ENCODE measurements at places on chromosomes 5 and 9.
A peak's percentile ranks its signal among the peaks of the same experiment; 100 is the strongest.

GRCh38 chr5:133902511-133903118 lies 65.8 kb downstream of the C5orf15 start:
- H3K27me3 ChIP-seq: no peaks in the 10 kb centered on the region
- no peak overlapping the region for H3K27ac ChIP-seq
- no peaks in the 10 kb centered on the region for H3K36me3 ChIP-seq

- no peak overlapping the region for H3K27ac ChIP-seq
- H3K36me3 ChIP-seq: no peaks in the 10 kb centered on the region
- H3K4me1 ChIP-seq: no peaks in the 10 kb centered on the region
- H3K4me3 ChIP-seq: no peak overlapping the region
- DNase-seq: peak; percentile 47
These were observed 112.7 kb upstream of the SLC24A2 start for GRCh38 chr9:19901586-19901985.

GRCh38 chr5:53276825-53277224 lies 167.3 kb upstream of the MOCS2 start:
- H3K4me3 ChIP-seq: no peak overlapping the region
- H3K36me3 ChIP-seq: no peaks in the 10 kb centered on the region
- H3K27me3 ChIP-seq: no peaks in the 10 kb centered on the region
- no peak for DNase-seq
- no peak overlapping the region for H3K27ac ChIP-seq
- no peaks in the 10 kb centered on the region for H3K4me1 ChIP-seq

DNA sequence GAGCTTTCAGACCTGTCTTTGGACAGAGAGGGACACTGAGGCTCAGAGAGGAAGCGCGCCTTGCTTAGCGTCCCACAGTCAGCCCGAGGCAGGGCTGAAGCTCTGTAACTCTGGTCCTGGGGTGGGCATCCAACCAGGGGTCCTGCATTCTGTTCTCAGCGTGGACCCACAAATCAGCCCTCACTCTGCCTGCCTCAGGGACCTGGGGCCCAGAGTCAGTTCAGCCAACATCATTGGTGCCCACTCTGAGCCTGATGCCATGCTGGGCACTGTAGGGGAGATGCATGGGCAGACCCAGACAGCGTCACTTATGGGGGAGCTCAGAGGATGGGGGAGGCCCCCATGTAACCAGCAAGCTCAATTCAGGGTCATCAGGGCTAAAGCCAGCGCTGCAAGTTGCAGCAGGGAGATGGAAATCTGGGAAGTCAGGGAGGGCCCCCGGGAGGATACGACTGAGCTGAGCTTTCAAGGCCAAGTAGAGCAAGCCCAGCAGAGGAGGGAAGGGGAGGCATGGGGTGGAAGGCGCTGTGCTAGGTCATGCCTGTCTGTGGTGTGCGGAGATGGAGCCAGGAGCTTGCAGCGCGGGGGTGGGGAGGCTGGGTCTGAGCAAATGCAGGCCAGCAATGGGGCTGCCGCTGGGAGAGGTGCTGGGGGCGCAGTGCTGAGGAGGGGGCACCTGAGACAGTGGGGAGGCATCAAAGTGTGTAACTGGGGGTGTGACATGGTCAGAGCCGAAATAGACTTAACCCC lies 21.1 kb downstream of the CORO2A start:
- H3K27me3 ChIP-seq: no peaks in the 10 kb centered on the region
- no peaks in the 10 kb centered on the region for H3K36me3 ChIP-seq
- H3K27ac ChIP-seq: no peak overlapping the region
- no peaks in the 10 kb centered on the region for H3K4me1 ChIP-seq

DNA sequence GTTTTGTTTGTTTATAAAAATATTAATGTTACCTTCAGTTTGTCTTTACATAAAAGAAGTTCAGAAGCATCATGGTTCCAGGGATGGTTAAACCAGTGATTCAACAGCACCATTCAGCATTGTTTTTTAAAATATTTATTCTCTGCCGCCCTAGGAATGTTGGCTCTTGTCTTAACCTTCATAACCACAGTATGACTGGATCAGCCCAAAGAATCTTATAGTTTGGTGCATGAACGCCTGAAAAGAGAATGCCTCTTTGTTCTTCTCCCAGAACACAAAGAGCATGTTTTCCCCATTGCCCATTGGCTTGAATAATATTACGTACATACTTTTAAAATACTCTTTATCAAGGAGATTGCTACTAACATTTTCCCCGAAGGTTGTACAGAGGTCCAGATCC lies 413.4 kb downstream of the ANXA1 start:
- no peak overlapping the region for H3K4me3 ChIP-seq
- no peaks in the 10 kb centered on the region for H3K4me1 ChIP-seq
- H3K27ac ChIP-seq: no peak overlapping the region
- no peaks in the 10 kb centered on the region for H3K36me3 ChIP-seq
- DNase-seq: no peak

GRCh38 chr5:172494630-172495505 lies 40.5 kb upstream of the SH3PXD2B start:
- H3K4me3 ChIP-seq: no peak overlapping the region
- no peaks in the 10 kb centered on the region for H3K36me3 ChIP-seq
- H3K27ac ChIP-seq: no peak overlapping the region
- DNase-seq: peak; percentile 91
- peaks cover 25% of the 10 kb centered on the region for H3K4me1 ChIP-seq

GRCh38 chr5:104456122-104456521 lies 893.5 kb upstream of the NUDT12 start:
- H3K36me3 ChIP-seq: no peaks in the 10 kb centered on the region
- no peaks in the 10 kb centered on the region for H3K4me1 ChIP-seq
- DNase-seq: no peak
- no peak overlapping the region for H3K4me3 ChIP-seq
- H3K27ac ChIP-seq: no peak overlapping the region
- H3K27me3 ChIP-seq: no peaks in the 10 kb centered on the region

DNA sequence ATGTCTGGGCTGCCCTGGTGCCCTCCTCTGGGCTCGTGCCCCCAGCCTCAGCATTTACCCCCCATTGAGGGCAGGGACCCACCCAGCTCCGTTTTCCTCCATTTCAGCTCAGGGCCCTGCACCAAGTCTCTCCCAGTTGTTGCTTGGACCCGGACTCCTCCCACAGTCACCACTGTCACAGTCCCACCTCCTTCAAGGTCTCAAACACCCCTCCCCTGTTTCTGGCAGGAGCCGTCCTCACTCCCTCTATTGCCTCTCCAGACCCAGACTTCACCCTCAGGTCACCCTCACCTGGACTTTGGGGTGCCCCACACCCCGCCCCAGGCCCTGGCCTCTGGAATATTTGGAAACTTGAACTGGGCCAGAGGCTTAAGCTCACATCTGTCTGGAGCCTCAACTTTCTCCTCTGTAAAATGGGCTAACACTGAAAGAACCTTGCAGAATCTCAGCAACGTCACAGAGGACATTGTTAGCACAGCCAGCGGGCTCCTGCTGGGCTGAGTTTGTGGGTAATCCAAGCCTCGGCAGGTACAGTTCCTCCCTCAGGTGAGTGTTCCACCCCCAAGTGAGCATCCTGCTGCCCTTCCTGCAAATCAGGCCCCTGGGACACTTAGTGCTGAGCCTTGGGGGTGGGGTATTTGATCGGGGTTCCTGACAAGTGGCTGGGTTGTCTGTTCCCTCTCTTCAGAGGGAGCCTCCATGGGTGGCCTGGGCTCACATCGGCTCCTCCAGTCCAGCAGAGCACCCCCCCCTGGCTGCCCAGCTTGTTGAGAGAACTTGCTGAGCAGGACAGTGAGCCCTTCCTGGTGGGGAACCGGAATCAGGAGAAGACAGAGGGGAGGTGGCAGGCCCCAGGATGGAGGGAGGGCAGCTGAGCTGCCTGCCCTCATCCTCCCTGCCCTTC lies 130.1 kb downstream of the C9orf50 start:
- no peak for DNase-seq
- H3K27ac ChIP-seq: peak overlapping the region; percentile 100
- H3K4me1 ChIP-seq: peaks cover 74% of the 10 kb centered on the region
- H3K4me3 ChIP-seq: peak overlapping the region; percentile 62
- no peaks in the 10 kb centered on the region for H3K27me3 ChIP-seq

- no peaks in the 10 kb centered on the region for H3K4me1 ChIP-seq
- peak; percentile 64 for DNase-seq
- no peak overlapping the region for H3K27ac ChIP-seq
- no peaks in the 10 kb centered on the region for H3K36me3 ChIP-seq
These were observed 486.7 kb upstream of the ADAMTS16 start for GRCh38 chr5:4653475-4653874.

DNA sequence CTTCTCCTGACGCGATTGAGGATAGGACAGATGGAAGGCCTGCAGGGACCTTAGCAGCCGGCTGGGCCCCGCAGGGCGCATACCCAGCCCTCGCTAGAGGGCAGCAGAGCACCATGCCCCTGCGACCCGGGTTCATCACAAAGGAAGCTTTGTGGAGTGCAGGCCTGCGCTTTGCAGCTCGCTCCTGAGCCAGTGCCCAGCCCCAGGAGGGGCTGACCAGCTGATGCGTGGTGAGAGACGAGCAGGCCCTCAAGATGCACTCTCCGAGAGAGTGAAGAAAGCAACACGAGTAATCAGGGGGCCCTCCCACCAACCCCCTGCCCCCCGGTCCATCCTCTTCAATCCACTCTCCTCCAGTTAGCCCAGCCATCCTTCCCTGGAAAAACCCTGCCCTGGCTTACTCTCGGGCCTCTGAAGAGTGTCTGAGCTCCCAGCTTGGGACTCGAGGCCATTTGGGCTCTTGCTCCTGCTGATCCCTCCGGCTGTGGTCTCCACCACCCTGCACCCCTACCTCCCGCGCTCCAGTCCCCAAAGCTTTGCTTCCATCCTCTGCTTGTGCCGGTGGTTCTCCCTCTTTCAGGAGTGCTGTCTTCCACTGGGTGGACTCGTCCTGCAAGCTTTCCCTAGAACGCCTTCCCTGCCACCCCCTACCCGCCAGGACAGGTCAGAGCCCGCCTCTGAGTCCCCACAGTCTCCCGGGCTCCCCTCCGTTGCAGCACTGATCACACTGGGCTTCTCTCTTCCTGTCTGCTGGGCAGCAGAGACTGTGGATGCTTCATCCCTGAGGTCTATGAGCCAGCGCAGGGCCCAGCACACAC lies 9.1 kb upstream of the KIF12 start:
- H3K27me3 ChIP-seq: no peaks in the 10 kb centered on the region
- no peak overlapping the region for H3K27ac ChIP-seq
- no peaks in the 10 kb centered on the region for H3K36me3 ChIP-seq
- H3K4me3 ChIP-seq: no peak overlapping the region
- H3K4me1 ChIP-seq: peaks cover 7% of the 10 kb centered on the region

- no peak for DNase-seq
- H3K27ac ChIP-seq: no peak overlapping the region
These were observed 247.4 kb downstream of the PRELID2 start for GRCh38 chr5:145587710-145588109.

DNA sequence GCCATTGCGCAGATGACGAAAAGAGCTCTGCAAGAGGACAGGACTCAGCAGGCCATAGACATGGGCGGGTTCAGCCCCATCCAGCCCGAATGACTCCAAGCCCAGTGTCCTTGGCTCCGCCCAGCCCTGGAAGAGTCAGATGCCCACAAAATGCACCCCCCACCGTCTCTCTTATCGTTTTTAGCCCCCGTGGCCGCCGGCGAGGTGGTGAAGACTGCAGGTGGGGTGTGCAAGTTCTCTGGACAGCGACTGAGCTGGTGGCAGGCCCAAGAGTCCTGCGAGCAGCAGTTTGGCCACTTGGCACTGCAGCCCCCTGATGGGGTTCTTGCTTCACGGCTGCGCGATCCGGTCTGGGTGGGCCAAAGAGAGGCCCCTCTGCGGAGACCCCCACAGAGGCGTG lies 2.1 kb downstream of the ADGRD2 start:
- H3K4me3 ChIP-seq: no peak overlapping the region
- H3K27me3 ChIP-seq: peaks cover 46% of the 10 kb centered on the region
- H3K27ac ChIP-seq: no peak overlapping the region
- H3K4me1 ChIP-seq: peaks cover 6% of the 10 kb centered on the region

DNA sequence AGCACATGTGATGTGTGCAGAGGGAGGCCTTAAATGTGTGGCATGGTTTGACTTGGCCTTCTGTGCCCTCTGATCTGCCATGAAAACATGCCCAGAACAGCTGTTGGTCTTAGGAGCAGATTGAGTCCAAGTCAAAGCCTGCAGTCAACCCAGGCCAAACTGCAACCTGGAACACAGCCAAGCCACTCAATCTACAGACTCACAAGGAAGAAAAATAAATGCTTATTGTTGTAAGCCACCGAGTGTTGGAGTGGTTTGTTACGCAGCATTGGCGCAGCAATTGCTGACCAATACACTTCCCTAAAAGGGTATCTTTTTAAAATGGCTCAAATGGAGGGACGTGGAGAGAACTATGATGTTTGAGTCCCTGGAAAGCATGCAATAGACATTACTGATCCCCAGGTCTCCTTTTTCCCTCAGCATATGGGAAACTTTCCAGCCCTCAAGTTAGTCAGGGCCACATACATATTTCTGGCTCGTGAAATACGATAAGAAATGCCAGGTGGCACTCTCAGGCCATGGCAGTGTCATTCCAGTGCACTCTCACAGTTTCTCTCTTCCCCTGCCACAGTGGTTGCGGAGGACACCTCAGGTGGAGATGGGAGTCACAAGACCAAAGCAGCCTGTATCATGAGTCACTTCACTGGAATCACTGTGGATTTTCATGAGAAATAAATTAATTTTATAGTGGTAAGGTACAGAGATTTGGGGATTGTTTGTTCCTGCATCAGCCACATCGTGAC lies 168.0 kb upstream of the ZNF618 start:
- DNase-seq: no peak
- H3K27me3 ChIP-seq: no peaks in the 10 kb centered on the region
- no peaks in the 10 kb centered on the region for H3K36me3 ChIP-seq
- H3K27ac ChIP-seq: no peak overlapping the region
- no peak overlapping the region for H3K4me3 ChIP-seq

GRCh38 chr9:102428305-102428704 lies 566.8 kb upstream of the CYLC2 start:
- H3K4me3 ChIP-seq: no peak overlapping the region
- no peaks in the 10 kb centered on the region for H3K4me1 ChIP-seq

- H3K4me1 ChIP-seq: peaks cover 11% of the 10 kb centered on the region
- no peak overlapping the region for H3K4me3 ChIP-seq
- H3K27ac ChIP-seq: no peak overlapping the region
- H3K36me3 ChIP-seq: no peaks in the 10 kb centered on the region
These were observed 80.0 kb upstream of the TNC start for GRCh38 chr9:115198001-115198400.

GRCh38 chr5:151153766-151154272 lies 3.8 kb downstream of the ANXA6 start:
- peaks cover 91% of the 10 kb centered on the region for H3K4me1 ChIP-seq
- no peaks in the 10 kb centered on the region for H3K36me3 ChIP-seq
- DNase-seq: no peak
- H3K27me3 ChIP-seq: no peaks in the 10 kb centered on the region
- peak overlapping the region; percentile 88 for H3K27ac ChIP-seq
- no peak overlapping the region for H3K4me3 ChIP-seq

DNA sequence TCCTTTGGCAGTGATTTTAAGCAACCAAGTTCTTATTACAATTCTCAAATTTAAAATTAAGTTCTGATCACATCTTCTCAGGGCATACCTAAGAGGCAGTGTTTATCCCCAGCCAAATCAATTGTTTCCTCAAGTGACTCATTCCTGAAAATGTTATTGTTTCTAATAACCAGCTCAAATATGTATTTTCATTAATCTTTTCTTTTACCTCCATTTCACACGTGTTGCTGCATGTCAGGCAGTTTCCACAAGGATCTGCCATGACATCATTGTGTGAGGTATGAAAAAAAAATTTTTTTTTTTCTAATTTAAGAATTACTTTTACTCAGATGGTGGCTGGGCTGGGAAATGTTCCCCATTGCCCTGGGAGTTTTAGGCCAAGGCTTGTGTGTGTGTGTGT lies 113.0 kb upstream of the NTRK2 start:
- H3K27ac ChIP-seq: no peak overlapping the region
- no peaks in the 10 kb centered on the region for H3K4me1 ChIP-seq
- no peak overlapping the region for H3K4me3 ChIP-seq

GRCh38 chr9:32497921-32498320 lies 28.1 kb downstream of the RIGI start:
- no peaks in the 10 kb centered on the region for H3K4me1 ChIP-seq
- no peak for DNase-seq
- no peak overlapping the region for H3K4me3 ChIP-seq

- no peaks in the 10 kb centered on the region for H3K36me3 ChIP-seq
- no peak for DNase-seq
- H3K27ac ChIP-seq: peak overlapping the region; percentile 57
These were observed 69.4 kb downstream of the RAPGEF1 start for GRCh38 chr9:131670247-131671132.
